Stimulated activated CD4-positive, alpha-beta T cell treated with anti-CD3 and anti-CD28 coated beads, Interleukin-15, amount 100 ng/mL, for 24 hours (primary cell): ENCODE measurements at places on chromosomes 1 and 21.

DNA sequence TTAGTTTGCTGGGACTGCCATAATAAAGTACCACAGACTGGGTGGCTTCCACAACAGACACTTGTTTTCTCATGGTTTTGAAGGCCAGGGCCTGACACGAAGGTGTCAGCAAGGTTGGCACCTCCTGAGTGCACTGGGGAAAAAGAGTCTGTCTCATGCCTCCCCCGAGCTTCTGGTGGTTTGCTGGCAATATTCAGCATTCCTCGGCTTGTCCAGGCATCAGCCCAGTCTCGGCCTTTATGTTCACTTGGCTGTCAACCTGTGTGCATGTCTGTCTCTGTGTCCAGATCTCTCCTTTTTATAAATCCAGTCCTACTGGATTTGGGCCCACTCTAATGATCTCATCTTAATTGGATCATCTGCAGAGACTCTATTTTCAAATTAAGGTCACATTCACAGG, 72.6 kb downstream of the DOP1B start:
- no peak for DNase-seq

DNA sequence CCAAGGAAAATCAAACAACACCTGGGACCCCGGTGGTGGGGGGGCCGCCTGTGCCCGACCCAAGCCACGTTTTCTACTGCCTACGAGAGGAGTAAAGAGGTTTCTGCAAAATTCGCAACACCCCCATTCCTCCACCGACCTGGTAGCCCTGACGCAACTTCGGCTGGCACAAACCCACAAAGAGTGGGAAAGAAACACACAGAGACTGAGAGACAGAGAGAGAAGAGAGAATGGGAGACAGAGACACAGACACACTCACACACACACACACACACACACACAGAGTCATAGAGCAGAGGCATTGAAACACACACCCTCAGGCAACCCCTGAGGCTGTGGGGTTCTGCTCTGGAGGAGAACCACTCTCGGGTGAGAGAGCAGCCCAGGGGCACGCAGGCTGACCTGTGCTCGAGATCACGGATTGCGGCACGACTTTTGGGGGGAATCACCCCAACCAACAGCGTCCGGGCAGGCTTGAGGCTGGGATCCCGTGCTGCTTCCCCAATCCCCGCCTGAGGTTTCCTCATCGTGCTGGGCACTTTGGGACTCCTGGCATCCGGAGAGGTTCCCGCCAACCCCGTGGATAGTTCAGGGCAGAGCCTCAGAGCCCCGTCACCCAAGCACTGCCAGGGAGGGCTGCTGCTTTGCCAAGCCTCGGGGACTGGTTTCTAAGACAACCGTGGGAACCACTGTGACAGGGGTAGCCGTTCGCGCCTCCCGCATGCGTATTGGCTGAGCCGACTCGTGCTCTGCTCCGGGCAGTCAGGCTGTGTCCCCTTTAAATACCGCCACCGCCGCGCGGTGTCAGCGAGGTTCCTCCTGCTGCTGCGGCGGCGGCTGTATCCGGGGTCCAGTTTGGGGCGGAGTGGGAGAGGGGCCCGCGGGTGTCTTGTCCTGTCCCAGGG, 682.4 kb upstream of the TPTE start:
- no peak for DNase-seq

- DNase-seq = peak; percentile 25
Observed at GRCh38 chr1:924656-925560, 1.2 kb downstream of the SAMD11 start.

GRCh38 chr1:232780354-232780753, 24.9 kb upstream of the MAP10 start:
- DNase-seq = no peak

DNA sequence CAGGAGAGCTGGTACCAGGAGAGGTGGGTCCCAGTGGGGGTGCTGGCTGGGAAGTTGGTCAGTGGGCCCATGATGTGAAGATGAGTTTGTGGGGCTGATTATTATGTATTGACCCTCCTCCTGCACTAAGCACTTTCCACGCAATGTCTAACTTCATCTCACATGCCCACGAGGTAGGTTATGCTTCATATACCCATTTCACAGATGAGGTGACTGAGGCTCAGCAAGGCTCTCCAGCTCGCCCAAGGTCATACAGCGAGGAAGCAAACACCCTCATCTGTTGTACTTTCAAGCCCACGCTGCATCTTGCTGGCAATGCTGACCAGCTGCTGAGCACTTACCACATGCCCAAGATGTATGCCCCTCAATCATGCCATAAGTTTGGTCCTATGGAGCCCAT, 175.8 kb downstream of the GRIK3 start:
- no peak for DNase-seq

- DNase-seq = no peak
Observed at GRCh38 chr1:64498325-64498724, 28.4 kb downstream of the CACHD1 start.

- DNase-seq = no peak
Observed at GRCh38 chr1:186628910-186629309, 51.3 kb downstream of the PTGS2 start.

DNA sequence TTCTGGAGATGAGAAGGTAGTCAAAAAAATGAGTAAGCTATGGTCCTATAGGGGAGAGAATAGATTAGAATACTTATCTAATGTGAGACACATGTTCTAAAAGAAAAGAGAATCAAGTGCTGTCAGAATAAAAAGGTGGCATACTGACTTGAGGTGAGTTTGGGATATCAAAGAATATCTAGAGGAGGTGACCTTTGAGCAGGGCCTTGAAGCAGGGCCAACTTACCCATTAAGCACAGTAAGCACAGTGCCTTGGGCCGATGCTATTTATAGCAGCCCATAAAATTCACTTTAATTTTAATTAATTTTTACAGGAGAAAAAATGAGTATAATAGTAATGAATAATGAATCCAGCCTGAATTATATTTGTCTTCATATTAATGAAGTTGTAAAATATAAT, 92.2 kb downstream of the XPR1 start:
- no peak for DNase-seq

GRCh38 chr1:33167650-33168447, 14.0 kb downstream of the TRIM62 start:
- DNase-seq = no peak

DNA sequence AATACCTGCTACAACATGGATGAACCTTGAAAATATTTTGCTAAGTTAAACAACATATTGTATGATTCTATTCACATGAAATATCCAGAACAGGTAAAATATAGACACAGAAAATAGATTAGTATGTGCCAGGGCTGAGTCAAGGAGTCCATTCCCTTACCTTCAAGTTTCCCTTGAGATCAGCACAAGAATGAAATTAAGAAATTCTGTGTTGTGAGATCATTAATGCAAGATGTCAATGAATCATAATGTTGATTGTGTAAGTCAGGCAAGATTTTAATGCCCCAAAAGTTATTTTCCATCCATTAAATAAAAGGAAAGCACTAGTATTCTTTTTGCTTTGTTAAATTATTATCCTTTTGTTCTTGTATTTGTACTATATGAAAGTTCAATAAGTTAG, 139.4 kb downstream of the MRPL39 start:
- no peak for DNase-seq

DNA sequence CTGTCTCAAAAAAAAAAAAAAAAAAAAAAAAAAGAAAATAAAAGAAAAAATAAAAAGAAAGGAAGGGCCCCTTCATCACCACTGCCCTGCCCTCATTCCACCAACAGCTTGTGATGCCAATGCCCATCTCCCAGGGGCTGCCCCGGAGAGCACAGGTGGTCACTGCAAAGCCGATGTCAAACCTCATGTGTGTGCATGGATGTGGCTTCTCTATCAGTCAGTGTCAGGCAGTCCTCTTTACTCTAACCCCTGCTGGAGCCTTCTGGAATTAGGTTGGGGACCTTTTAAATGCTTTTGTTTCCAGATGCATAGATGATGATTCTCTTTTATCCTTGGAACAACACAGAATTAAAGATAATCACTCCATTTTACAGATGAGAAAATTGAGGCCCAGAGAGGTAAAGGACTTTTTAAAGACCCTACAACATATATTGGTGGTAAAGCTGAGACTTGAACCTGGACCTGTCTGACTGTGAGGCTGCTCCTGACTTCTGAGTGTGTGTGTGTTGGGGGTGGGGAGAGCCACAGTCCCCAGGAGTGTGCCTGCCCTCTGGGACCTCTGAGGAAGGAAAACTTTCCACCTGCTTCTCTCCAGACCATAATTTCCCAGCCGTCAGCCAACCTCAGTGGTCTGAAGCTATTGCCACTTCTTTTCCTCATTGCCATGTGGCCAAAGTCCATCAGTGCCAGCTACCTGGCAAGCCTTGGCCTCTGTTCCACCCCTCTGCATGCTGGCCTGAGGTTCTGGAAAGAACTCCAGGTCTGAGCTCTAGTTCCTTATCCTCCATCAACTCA, 3.0 kb upstream of the TMEM54 start:
- no peak for DNase-seq

DNA sequence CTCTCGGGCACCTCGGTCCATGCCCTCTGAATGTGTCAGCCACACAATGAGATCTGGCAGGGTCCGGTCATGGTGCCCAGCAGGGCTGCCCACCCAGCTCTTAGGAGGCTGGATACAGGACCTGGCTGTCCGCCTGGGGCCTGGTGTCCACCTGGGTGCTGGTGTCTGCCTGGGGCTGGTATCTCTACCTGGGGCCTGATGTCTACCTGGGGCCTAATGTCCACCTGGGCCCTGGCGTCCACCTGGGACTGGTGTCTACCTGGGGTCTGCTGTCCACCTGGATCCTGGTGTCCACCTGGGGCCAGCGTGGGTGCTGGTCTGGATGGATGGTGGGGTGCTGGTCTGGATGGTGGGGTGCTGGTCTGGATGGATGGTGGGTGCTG, 45.1 kb upstream of the ACTRT2 start:
- no peak for DNase-seq

GRCh38 chr1:228279011-228279721, 71.3 kb downstream of the OBSCN start:
- DNase-seq = no peak

- no peak for DNase-seq
Observed at GRCh38 chr1:31144442-31144841, 78.9 kb upstream of the PUM1 start.

- DNase-seq = no peak
Observed at GRCh38 chr21:42455754-42456440, 40.1 kb downstream of the RSPH1 start.

GRCh38 chr1:114386129-114387009, 124.6 kb downstream of the TRIM33 start:
- no peak for DNase-seq

- peak; percentile 54 for DNase-seq
Observed at GRCh38 chr1:27383039-27383605, at the start of gene CD164L2. CD164L2 (minus strand) TSS chr1:27383333; CDS start chr1:27383239, 94 bp downstream.

- no peak for DNase-seq
Observed at GRCh38 chr1:245679821-245680780, 525.3 kb downstream of the KIF26B start.

- DNase-seq = peak; percentile 3
Observed at GRCh38 chr1:52550447-52550846, 2.4 kb downstream of the TUT4 start.

- no peak for DNase-seq
Observed at GRCh38 chr21:44551340-44551961, at the start of gene KRTAP10-2. KRTAP10-2 (minus strand) TSS chr21:44551505; CDS start chr21:44551458, 47 bp downstream.

DNA sequence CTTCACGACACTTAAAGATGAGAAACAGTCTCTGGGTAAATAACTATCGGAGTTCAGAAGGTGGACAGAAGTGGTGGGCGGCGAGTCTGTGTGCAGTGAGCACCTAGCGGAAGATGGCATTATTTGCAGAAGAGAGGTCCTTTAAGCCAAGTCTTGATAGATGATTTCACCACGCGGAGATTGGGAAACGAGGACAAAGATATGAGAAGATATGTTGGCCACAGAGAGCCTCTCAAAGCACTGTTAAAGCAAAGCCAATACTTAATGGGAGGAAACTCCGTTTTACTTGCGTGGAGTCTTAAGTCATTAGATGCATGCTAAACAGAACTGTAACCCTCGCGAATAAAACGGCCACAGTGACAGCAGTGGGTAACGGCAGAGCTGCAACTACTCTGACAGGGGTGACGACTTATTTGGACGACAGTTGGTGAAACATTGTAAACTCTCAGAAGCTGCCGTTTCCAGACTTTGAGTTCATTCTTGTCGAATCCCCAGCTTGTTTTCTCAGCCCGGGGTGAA, 577 bp upstream of the CEP350 start:
- peak; percentile 65 for DNase-seq

- DNase-seq = peak; percentile 48
Observed at GRCh38 chr1:2561898-2562895, 6.0 kb downstream of the TNFRSF14 start.

- DNase-seq = no peak
Observed at GRCh38 chr1:35763201-35763600, 6.6 kb downstream of the CLSPN start.

DNA sequence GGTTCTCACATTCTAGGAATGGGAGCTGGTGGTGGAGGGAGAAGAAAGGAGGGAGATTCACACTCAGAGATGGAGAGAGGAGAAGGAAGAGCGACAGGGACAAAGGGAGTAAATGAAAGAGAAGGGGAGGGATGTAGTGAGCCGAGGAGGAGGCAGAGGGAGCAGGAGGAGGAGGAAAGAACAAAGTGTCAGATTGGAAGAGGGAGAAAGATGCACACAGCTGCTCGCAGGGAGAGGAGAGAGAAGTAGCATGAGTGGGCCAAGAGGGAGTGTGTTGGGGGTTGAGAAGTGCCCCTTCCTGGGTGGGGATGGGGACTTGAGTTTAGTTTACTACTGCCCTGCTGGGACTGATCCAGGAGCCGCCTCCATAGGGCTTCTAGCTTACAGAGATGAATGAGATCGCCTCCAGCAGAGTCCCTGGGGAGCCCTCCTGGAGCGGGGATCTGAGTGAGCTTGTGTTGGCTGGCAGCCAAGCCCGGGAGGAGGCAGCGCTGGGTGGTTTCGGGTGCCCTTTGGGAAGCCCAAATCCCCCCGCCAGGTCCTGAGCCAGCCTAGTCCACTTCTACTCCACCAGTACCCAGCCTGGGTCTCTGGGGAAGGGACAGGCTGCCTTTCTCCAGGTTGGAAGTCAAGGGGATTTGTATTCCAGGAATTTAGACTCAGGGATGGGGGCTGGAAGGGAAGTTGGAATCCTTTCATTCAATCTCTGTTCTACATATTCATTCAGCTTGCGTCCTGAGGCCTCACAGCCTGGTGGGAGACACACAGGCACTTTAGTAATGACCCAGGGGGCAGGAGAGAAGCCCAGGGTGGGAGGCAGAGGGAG, 20.9 kb downstream of the PTPRU start:
- no peak for DNase-seq

- DNase-seq = no peak
Observed at GRCh38 chr1:201750934-201751333, 78.0 kb upstream of the IPO9 start.

DNA sequence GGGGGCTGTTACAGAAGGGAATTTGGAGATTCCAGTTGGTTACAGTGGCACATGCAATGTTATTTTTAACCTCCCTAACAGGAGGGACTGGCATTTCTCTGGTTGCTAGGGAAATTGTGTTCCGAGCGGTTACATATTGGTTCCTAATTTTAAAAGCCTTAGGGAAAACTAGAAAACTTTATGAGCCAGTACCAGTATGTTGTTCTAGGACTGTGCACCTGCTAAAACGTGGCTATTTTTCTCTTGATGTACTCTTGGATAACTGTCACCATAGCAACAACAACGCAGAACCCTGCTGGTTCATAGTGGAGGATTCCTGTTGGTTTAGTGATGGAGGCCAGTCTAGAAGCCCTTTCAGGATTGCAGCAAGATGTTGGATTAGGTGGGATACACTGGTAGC, 68.9 kb upstream of the PGBD5 start:
- DNase-seq = no peak

- no peak for DNase-seq
Observed at GRCh38 chr1:60160141-60160540, 86.6 kb upstream of the C1orf87 start.

GRCh38 chr1:105894006-105894405, 1162.5 kb upstream of the PRMT6 start:
- no peak for DNase-seq
